ENCODE measurements at places on chromosomes 4 and X.

DNA sequence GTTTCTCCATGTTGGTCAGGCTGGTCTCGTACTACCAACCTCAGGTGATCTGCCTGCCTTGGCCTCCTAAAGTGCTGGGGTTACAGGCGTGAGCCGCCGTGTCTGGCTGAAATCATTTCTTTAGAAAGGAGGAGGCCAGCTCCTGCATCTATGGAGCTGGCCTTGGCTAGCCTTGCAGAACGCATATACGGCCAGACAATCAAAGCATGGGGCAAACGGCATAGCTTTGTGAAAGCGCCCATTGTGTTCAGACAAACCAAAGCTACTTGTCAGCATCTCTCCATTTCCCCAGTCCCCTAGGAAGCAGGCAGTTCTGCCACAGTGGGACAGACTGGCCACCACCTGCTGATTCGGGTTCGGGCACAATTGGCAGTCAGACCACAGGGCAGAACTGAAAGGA, 48.9 kb upstream of the IQSEC2 start:
- no peak for DNase-seq

GRCh38 chr4:136784326-136784725, 748.0 kb downstream of the PCDH18 start:
- DNase-seq, result no peak

DNA sequence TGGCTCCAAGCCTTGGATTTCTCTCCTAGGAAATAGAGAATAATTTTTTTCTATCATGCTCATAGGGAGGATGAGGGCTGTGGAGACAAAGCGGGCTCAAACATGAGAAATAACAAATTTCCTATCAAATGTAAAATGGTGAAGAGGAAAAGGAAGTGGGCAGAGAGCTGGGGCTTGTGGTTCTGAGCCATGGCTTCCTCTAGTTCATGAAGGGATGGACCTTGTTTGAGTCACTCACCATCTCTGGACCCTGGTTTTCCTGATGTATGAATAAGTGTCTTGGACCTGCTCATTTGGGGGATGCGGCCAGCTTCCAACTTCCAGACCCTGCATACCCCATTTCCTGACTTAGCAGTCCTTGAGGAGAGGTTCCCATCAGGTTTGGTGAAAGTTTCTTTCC, 63.0 kb downstream of the MSX1 start:
- DNase-seq, result no peak

DNA sequence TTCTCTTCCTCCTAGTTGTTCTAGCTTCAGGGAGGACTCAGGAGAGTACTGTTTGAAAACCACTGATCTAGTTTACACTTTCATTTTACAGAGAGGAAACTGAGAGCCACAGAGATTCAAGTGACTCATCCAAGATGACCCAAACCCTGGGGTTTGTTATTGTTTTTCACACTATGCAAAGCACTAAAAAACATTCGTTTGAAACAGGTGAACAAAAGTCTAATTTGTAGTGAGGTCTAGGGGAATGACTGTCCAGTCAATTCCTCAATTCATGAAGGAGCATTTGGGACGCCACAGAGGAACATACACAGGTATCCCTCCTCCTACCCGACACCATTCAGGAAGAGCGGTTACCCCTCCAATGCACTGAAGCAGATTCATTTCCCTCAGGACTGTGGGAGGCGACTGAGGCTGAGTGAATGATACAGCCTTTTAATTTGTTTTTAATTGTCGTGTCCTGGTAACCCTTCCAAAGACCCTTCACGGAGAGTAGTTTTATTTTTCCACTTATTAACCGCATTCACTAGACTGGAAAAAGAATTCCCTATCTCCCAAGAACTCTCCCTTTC, 30.3 kb downstream of the TLR10 start:
- DNase-seq, result no peak

DNA sequence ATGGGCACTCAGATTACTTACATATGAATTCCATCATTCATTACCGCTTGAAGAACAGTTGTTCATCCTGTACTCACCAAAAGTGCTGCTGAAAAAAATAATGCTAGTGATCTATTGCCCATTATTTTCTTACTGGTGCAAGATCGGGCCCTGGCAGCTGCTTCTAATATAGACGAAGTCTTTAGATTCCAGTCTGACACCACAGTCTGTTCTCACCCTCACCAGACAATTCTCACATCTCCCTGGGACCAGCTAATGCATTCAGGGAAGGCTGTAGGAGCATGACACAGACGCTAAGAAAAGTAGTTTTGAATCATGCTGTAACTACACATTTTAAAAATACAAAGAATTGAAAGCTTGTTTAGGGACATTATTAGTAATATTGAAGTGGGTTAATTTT, 13.8 kb downstream of the GEMIN8 start:
- DNase-seq, result no peak

- DNase-seq, result no peak
Observed at GRCh38 chr4:78379991-78380729, 171.4 kb upstream of the ANXA3 start.

- no peak for DNase-seq
Observed at GRCh38 chr4:6194458-6195195, 5.7 kb downstream of the JAKMIP1 start.

GRCh38 chr4:53899586-53900270, 164.7 kb downstream of the CHIC2 start:
- DNase-seq, result no peak

DNA sequence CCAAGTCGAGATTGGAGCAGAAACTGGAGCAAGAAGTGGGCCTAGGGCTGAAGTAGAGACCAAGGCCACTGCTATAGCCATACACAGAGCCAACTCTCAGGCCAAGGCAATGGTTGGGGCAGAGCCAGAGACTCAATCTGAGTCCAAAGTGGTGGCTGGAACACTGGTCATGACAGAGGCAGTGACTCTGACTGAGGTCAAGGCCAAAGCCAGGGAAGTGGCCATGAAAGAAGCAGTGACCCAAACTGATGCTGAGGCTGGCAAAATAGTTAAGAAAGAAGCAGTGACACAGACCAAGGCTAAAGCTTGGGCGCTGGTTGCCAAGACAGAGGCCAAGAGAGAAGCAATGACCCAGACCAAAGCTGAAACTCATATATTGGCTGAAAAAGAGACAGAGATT, 3.5 kb downstream of the ARMCX4 start:
- DNase-seq, result no peak

DNA sequence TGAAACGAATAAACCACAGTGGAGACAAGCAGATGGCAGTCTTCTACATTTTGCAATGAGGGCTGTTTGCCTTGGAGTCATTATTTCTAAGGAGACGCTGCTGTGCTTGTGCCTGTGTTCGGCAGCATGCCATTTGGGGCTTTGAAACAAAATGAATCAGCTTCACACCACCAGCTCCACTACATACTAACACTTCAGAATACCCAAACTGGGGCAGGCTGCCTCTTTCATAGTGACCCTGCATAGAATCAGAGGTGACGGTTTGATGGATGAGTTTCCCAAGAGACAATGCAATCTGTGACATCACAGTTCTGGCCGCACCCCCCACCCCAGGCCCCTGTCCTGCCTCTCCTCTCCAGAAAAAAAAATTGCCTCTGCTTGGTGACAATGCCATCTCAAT, 57.1 kb upstream of the MID1 start:
- DNase-seq, result no peak

GRCh38 chr4:99537674-99538073, 26.2 kb downstream of the TRMT10A start:
- no peak for DNase-seq

- DNase-seq, result peak; percentile 1
Observed at GRCh38 chrX:150449313-150449712, 86.2 kb downstream of the MAMLD1 start.

GRCh38 chrX:19866626-19867410, 20.6 kb downstream of the SH3KBP1 start:
- DNase-seq, result no peak

- DNase-seq, result no peak
Observed at GRCh38 chrX:133709501-133709900, 275.9 kb downstream of the GPC3 start.

- DNase-seq, result no peak
Observed at GRCh38 chrX:17081968-17082367, 135.5 kb downstream of the REPS2 start.

GRCh38 chr4:36198068-36198808, 46.1 kb downstream of the ARAP2 start:
- no peak for DNase-seq

DNA sequence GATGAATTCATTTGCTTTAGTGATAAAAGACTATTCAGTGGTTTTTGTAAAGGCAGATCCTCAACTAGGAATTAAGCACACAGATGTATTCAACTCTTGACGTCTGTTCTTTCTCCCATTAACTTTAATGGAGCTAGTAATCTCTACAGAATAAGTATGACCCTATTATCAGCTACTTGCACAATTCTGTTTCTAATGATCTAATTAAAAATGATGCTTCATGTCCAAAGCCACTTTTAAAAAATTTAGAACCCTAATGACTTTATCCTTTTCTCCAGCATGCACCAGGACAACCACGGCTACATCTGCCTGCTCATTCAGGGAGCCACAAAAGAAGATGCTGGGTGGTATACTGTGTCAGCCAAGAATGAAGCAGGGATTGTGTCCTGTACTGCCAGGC, 85.4 kb downstream of the CBR4 start:
- DNase-seq, result no peak

GRCh38 chr4:75542824-75543223, 13.0 kb upstream of the ODAPH start:
- DNase-seq, result no peak

DNA sequence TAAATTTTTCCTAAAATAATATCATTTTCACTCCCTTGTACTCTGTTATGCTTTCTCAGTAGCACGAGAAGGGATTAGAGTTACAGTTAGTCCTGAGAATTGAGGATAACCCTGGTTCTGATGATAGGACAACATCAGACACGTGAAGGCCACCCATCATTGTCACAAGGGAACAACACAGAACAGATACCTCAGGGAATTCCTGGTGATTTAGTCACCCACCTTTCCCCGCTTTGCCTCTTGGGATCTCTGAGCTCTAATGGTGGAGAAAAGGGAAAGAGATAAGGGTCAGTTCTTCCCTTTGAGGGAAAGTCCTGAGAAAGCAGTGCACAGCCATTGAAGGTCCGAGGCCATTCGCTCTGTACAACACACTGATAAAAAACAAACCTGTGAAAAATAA, 112.3 kb upstream of the GALNT7 start:
- no peak for DNase-seq

GRCh38 chr4:111761531-111761930, 383.7 kb upstream of the FAM241A start:
- DNase-seq, result no peak

All from CD4-positive, alpha-beta T cell treated with Interferon alpha-2 for 1 hour (primary cell).